ENCODE measurements at places on chromosomes 11 and 22.

DNA sequence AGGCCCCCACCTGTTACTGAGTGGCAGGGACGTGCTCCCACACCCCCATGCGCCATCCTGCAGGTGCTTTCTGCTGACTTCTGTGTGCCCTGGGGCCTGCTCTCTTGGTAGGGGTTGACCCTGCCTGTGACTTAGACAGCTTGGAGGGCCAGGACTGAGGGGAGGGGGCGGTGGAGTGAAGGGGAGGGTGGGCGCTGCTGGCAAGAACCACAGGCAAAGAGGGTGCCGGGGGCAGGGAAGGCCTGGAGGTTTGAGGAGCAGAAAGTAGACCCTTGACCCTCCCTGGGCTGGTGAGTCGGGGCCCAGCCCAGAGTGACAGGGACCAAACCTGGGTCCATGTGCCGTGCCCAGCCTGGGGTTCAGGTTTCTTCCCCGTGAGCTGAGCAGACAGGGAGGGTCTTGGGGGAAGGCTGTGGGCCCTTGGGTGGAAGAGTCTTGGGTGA lies 17.8 kb downstream of the KCNQ1 start:
- DNase-seq = no peak

DNA sequence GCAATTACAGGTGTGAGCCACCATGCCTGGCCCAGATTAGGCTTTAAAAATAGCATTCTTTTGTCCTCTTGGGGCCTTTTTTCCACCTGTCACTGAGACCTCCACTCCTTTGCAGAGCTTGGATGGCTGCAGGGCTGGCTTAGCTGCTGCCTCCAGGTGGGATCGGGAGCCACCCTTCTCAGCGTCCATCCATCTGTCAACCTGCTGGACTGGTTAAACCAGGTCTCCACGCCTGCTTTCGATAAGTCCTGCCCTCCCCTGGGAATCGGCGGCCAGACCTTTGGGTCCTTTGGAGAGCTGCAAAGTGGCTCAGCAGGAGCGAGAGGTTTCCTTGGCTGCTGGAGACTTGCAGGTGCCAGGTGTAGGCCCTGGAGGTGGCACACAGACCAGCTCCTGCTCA lies 23.4 kb upstream of the GRAMD4 start:
- DNase-seq = no peak

DNA sequence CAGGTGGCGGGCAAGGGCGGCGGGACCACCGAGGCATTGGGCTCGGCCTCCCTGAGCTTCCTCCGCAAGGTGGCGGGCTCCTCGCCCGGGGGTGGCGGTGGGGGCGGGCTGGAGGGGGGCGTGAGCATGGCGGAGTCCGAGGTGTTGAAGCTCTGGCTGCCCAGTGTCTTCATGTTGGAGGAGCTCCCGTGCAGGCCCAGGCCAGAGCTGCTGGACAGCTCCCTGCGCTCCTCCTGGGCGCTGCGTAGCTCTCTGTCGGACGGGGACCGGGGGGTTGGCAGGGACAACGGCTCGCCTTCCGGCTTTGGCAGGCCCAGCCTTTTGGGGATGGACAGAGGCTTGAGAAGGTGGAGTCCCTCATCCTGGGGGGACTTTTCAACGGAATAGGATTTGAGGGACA lies 43.9 kb upstream of the BID start:
- no peak for DNase-seq

GRCh38 chr11:120839846-120840402 lies 184.0 kb upstream of the TBCEL start:
- no peak for DNase-seq

DNA sequence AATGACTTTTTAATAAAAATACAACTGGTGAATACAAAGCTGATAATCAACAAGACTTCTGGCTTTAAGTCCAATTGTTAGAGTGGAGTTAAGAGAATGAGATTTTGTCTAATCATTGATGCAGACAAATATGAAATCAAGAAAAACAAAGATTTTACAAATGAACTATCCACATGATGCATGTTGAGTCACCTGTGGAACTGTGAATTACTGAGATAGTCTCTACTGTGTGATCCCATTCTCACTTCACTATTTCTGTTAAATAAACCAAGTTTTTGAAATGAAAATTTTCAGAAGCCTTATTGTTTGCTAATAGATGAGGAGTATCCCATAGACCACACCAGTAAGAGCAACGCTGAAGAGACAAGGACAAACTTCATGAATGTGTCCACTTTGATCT lies 8.4 kb upstream of the CTSC start:
- no peak for DNase-seq

DNA sequence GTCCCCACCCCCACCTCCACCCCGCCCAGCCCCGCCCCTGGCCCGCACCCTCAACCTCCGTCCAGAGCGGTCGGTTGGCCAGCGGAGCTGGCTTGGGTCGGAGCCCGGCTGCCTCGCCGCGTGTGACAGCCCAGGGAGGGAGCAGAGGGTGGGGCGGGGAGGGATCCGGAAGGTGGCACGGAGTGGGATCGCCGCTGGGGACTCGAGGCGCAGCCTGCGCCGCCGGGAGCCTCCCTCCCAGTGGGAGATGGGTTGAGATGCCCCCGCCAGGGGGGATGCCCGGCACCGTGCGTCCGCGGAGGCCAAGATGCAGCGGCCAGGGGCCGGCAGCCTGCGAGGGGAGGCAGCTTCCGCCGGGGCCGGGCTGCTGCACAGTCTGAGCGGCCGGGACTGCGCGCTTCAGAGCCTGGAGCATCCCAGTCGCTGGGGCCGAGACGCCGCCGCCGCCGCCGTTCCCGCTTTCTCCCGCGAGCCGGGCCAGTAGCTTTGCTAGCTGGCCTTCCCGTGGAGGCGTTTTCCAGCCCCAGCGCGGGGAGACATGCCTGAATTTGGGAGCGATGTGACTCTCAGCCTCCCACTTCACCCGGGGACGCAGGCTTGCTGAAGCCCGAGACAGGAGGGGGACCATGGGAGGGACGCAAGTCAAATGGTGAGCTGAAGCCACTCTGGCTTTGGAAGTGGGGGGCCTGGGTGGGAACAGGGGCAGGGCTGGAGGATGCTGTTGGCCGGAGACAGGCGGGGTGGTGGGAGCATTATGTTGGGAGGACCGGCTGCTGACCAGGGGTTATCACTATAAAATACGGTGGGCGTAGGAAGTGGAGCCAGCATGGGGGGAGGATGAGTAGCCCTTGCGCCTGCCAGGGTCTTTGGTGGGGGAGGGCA lies 40.2 kb downstream of the DIXDC1 start:
- DNase-seq = no peak

- DNase-seq = no peak
Observed at GRCh38 chr11:15196704-15197103, 82.0 kb downstream of the INSC start.

- peak; percentile 66 for DNase-seq
Observed at GRCh38 chr22:41285441-41285819, 557 bp downstream of the RANGAP1 start.

Data from HS-27A (cell line).